ENCODE measurements at places on chromosomes 2 and 18. TPM values are rescaled to one million over a fixed set of nuclear protein-coding genes. Genes with fewer than 3 reads are reported as not detected.

Gene GALNT14
- total RNA-seq, result 17.8 TPM

Gene SLC30A3
- 0.17 TPM for total RNA-seq

Gene SF3B6
- total RNA-seq, result 81.9 TPM

Gene IL36G
- not detected for total RNA-seq

Gene MAB21L4
- not detected for total RNA-seq

Gene GPR17
- total RNA-seq, result not detected

GRCh38 chr2:69741575-69742321 is at the start of gene ANXA4:
TSS of gene ANXA4 (plus strand) at chr2:69742134. CDS start at chr2:69781566, 39,432 bp downstream.
- peaks cover 37% of the 10 kb centered on the region for H3K4me1 ChIP-seq
- peak within 1 kb of the TSS; percentile 91 for H3K4me3 ChIP-seq
- H3K27ac ChIP-seq, result peak within 1 kb of the TSS; percentile 91

DNA sequence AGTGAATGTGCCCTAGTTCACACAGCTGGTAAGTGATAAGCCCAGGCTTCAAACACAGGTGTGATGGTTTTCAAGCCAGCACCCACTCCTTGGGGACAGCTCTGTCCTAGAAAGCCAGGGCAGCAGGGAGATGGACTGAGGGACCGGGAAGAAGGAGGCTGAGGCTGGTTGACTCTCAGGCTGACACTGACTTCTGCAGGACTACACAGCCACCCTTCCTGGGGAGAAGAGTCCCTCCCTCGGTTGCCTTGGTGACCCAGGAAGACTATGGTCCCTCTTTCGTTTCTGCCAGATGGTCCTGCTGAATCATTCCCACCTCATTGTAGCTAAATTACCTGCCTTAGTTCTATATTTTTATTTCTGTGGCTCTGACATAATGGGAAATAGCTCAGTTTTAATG is 11.3 kb upstream of the FSHR start:
- H3K36me3 ChIP-seq, result no peaks in the 10 kb centered on the region
- H3K4me3 ChIP-seq, result no peak overlapping the region
- no peak overlapping the region for H3K27ac ChIP-seq
- H3K27me3 ChIP-seq, result peaks cover 4% of the 10 kb centered on the region
- no peak for DNase-seq
- no peaks in the 10 kb centered on the region for H3K4me1 ChIP-seq

DNA sequence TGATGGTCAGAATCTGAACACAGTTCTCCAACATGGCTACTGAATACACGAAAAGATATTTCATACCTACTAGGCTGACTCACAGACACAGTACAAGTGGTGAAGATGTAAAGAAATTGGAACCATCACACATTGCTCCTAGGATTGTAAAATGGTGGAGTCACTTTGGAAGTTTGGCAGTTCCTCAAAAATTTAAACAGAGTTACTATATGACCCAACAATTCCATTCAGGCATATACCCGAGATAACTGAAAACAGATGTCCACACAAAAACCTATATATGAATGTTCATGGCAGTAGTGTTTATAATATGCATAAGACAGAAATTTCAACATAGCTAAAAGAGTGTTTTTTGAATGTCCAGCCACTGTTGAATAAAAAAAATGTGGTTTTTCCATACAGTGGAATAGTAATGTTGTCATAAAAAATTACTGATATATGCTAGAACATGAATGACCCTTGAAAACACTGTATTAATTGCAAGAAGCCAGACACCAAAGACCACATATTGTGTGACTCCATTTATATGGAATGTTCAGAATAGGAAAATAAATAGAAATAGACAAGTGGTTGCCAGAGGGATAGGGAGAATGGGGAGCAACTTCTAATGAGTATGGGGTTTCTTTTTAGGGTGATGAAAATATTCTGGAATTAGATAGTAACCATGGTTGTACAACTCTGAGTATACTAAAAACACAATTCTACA is 10.1 kb downstream of the RMP24 start:
- H3K4me3 ChIP-seq, result no peak overlapping the region
- H3K36me3 ChIP-seq, result peaks cover 29% of the 10 kb centered on the region
- peak overlapping the region; percentile 71 for H3K27ac ChIP-seq
- peaks cover 12% of the 10 kb centered on the region for H3K4me1 ChIP-seq
- DNase-seq, result no peak
- H3K27me3 ChIP-seq, result no peaks in the 10 kb centered on the region

DNA sequence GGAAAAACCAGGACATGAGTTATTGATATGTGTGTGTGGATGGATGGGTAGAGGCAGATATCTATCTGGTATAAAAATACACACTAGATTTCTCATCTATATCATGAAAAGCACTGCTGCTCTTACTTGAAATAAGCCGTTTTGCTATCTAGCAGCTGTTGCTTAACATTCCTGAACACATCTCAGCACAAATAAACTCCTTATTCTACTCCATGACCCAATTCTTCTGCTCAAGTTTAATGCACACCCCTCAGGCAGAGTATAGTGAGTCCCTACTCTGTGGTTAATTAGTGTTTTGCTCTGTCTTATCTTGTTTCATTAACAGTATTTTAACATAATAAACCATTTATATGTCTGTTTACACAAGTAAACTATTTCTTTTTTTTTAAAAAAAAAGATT is 134.2 kb downstream of the CBLN2 start:
- H3K4me3 ChIP-seq, result no peak overlapping the region
- no peaks in the 10 kb centered on the region for H3K27me3 ChIP-seq
- DNase-seq, result no peak
- H3K4me1 ChIP-seq, result no peaks in the 10 kb centered on the region

DNA sequence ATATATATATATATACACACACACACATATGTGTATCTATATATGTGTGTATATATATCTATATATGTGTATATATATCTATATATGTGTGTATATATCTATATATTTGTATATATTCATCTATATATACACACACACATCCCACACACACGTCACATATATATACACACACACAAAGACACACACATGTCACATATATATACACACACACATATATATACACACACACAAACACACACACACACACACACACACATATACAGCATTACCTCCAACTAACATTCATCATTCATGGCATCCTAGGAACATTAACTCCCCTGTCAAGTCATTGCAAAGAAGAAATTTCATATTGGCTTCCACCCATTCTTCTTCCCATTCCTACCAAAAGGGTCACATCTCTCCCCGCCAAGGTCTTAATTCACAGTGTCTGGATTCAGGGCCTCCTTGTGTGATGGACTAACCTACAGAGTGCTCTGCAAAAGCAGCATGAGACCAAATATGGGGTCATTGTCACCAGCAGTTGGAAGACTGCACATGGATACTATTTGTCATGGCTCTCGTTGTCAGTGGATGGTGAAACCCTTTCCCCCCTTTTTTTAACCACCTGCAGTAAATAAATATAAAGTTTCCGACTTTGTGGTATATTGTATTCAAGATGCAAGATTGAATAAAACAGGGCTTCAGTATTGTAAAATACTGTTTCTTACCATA is 67.0 kb downstream of the IRS1 start:
- H3K4me1 ChIP-seq, result no peaks in the 10 kb centered on the region
- no peaks in the 10 kb centered on the region for H3K27me3 ChIP-seq
- H3K4me3 ChIP-seq, result no peak overlapping the region
- no peak overlapping the region for H3K27ac ChIP-seq
- no peak for DNase-seq
- no peaks in the 10 kb centered on the region for H3K36me3 ChIP-seq

GRCh38 chr2:241842620-241843211 is 16.0 kb downstream of the PDCD1 start:
- H3K4me1 ChIP-seq, result peaks cover 18% of the 10 kb centered on the region
- H3K27ac ChIP-seq, result no peak overlapping the region
- H3K4me3 ChIP-seq, result no peak overlapping the region
- DNase-seq, result no peak

- no peak for DNase-seq
- no peaks in the 10 kb centered on the region for H3K36me3 ChIP-seq
- no peak overlapping the region for H3K27ac ChIP-seq
These were observed 4.1 kb downstream of the CYTIP start for GRCh38 chr2:157439824-157440186.

GRCh38 chr18:50410008-50410407 is 35.2 kb downstream of the SKA1 start:
- H3K4me1 ChIP-seq, result no peaks in the 10 kb centered on the region
- DNase-seq, result no peak
- no peaks in the 10 kb centered on the region for H3K36me3 ChIP-seq
- no peak overlapping the region for H3K4me3 ChIP-seq

GRCh38 chr18:67428805-67429204 is 87.7 kb downstream of the DSEL start:
- DNase-seq, result no peak
- H3K27me3 ChIP-seq, result no peaks in the 10 kb centered on the region
- peaks cover 31% of the 10 kb centered on the region for H3K4me1 ChIP-seq
- no peak overlapping the region for H3K4me3 ChIP-seq
- no peaks in the 10 kb centered on the region for H3K36me3 ChIP-seq

DNA sequence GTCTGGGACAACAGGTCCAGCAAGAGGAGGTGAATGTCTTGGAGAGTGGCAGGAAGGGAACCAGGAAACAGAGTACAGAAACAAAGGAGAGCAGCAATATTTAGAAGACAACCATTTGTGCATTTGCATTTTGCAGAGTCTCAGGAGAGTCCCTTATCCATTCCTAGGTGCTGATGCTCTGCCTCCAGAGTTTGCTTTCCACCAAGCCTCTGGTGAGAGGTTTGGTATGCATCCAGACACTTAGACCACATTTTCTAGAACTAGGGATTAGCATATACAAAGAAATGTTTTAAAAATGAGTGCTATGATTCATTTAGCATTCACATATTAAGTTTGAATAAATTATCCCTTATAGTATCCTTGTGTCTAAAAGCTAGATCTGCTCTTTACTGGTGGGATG is 18.5 kb upstream of the LRATD1 start:
- H3K36me3 ChIP-seq, result no peaks in the 10 kb centered on the region
- H3K27me3 ChIP-seq, result peaks cover 11% of the 10 kb centered on the region
- H3K27ac ChIP-seq, result no peak overlapping the region
- DNase-seq, result no peak
- H3K4me3 ChIP-seq, result no peak overlapping the region

- DNase-seq, result no peak
- H3K4me1 ChIP-seq, result peaks cover 12% of the 10 kb centered on the region
- no peaks in the 10 kb centered on the region for H3K27me3 ChIP-seq
- H3K36me3 ChIP-seq, result no peaks in the 10 kb centered on the region
- no peak overlapping the region for H3K4me3 ChIP-seq
These were observed 35.9 kb downstream of the NABP1 start for GRCh38 chr2:191713837-191714236.

DNA sequence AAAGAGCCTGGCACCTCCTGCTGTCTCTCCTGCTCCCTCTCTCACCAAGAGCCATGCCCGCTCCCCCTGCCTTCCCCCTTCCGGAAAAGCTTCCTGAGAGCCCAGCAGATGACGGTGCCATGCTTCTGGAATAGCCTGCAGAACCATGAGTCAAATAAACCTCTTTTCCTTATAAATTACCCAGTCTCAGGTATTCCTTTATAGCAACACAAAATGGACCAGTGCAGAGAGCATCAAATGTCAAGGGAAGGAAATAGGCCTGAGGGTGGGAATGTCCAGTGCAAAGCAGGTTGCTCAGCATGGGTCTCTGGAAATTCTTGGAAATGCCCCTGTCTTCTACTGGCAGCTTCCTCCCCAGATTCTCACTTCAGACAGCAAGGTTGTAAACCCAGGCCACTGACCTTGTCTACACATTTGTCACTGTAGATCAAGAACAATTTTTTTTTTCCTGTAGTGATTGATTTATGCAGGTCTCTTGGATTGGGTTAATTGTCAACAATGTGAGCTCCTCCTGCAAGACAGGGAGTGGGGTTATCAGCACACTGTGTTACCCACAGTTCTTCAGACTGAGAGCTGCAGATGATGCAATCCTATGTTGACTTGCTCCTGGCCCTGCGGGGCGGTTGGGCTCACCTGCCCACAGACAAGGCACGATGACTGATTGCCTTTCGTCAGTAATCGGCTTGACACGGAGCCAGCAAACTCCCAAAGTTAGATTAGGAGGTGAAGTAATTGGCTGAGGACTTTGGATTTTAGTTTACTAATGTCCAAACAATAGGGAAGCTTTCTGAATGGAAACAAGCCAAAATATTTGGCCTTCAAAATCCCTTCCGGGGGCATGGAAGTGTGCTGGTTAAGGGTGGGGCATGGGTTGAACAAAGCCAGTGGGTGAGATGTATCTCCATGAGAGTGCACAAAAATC is 5.4 kb upstream of the BOD1L2 start:
- no peak overlapping the region for H3K4me3 ChIP-seq
- no peaks in the 10 kb centered on the region for H3K4me1 ChIP-seq
- no peak for DNase-seq
- H3K36me3 ChIP-seq, result no peaks in the 10 kb centered on the region
- H3K27ac ChIP-seq, result no peak overlapping the region

- no peaks in the 10 kb centered on the region for H3K4me1 ChIP-seq
- H3K27me3 ChIP-seq, result peaks cover 2% of the 10 kb centered on the region
- H3K27ac ChIP-seq, result no peak overlapping the region
- H3K36me3 ChIP-seq, result no peaks in the 10 kb centered on the region
- DNase-seq, result no peak
These were observed 29.9 kb downstream of the LIPG start for GRCh38 chr18:49591775-49592174.

- H3K4me3 ChIP-seq, result no peak overlapping the region
- no peaks in the 10 kb centered on the region for H3K27me3 ChIP-seq
- no peak overlapping the region for H3K27ac ChIP-seq
- DNase-seq, result no peak
- peaks cover 49% of the 10 kb centered on the region for H3K4me1 ChIP-seq
- no peaks in the 10 kb centered on the region for H3K36me3 ChIP-seq
These were observed 101.8 kb downstream of the COL6A3 start for GRCh38 chr2:237312021-237312755.

DNA sequence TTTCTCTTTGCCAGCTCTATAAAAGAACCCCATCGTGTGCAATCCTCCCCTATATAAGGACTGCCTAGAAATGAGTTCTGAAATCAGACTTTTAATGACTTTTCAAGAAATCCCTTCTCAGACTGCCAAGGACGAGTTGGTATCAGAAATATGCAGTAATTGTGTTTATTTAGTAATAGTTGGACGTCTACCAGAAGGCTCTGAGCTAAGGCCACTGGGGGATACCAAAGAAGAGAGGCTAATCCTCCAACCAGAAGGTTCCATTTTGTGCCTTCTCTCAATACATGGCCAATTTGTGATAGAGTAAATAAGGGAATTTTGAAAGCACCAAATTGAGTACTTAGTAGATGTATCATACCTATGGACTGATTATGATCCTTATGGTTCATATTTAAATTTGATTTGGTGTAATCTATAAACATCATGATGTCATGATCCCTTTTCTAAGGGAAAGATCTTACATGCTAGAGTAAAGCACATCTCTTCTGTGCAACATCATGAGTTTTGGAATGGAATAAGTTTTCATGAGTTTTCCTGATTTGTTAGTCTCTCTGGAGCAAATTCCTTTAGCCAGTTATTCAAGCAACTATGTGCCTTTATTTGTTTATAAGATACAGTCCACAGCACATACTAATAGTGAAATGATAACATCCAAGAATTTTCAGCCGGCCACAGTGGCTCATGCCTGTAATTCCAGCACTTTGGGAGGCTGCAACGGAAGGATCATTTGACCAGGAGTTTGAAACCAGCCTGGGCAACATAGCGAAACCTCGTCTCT is 82.2 kb upstream of the LTBP1 start:
- DNase-seq, result no peak
- H3K36me3 ChIP-seq, result no peaks in the 10 kb centered on the region
- H3K4me3 ChIP-seq, result no peak overlapping the region

All from chondrocyte (in vitro differentiated cells).